ENCODE measurements at places on chromosomes 5 and 9.

DNA sequence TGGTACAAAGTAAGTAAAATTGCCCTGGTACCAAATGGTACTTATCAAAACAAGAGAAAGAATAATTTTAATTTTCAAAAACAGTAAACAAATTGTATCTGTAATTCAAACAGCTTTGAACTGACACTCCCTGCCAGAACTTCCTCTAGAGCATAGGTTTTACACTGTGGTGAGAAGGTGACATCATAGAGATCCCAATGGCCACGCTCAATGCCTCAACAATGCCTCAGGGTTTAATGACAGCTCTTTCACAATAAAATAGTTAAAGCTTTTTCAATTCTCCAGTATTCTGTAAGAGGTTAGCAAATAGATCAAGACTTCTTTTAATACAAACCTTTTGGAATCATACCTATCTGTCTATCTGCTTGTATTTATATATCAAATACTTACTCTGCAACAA lies 437.1 kb downstream of the PRR16 start:
- DNase-seq: no peak

- DNase-seq: peak; percentile 49
Observed at GRCh38 chr9:100066539-100066938, 32.3 kb downstream of the ERP44 start.

GRCh38 chr9:34603610-34604231 lies 8.2 kb downstream of the RPP25L start:
- DNase-seq: peak; percentile 60

DNA sequence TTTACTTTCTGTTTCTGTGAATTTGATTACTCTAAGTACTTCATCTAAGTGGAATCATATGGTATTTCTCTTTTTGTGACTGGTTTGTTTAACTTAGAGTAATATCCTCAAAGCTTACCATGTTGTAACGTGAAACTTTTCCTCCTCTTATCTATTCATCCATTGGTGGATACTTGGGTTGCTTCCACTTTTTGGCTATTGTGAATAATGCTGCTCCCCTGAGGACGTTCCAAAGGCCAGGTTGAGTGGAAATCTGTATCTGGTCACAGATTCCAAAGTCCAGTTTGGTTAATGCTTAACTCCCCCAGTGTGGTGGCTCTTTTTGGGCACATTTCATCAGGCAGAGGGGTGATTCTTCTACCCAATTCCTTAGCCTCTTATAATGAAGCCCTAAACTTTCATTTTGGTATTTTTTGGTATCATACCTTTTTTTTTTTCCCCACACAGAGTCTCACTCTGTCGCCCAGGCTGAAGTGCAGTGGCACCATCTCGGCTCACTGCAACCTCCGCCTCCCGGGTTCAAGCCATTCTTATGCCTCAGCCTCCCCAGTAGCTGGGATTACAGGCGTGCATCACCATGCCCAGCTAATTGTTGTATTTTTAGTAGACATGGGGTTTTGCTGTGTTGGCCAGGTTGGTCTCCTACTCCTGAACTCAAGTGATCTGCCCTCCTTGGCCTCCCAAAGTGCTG lies 65.4 kb downstream of the CMYA5 start:
- no peak for DNase-seq

DNA sequence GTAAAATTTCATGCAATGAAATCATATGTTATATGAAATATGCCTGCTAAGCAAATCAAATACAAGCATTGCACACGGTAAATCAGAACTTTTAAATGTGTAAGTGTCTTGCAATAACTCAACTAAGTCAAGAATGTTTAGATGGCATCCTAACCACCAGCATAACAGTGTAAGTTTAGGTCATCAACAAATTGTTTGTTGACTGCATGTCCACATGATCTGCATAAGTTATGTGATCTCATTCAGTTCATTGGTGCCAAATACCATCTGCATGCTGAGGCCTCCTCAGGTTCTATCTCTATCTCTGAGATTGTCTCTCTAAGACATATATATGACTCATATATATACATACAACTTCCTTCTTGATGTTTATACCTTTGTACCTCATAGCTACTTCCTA lies 159.6 kb upstream of the STK32A start:
- DNase-seq: no peak
